Activated CD4-positive, alpha-beta T cell treated with anti-CD3 and anti-CD28 coated beads, Interleukin-2, Interleukin-4, amounts not matched to agents 100 ng/mL and 50 ng/mL, durations not matched to agents 16 hours and 8 hours (primary cell): ENCODE measurements at places on chromosomes 16 and 17.
A peak's percentile ranks its signal among the peaks of the same experiment; 100 is the strongest.

DNA sequence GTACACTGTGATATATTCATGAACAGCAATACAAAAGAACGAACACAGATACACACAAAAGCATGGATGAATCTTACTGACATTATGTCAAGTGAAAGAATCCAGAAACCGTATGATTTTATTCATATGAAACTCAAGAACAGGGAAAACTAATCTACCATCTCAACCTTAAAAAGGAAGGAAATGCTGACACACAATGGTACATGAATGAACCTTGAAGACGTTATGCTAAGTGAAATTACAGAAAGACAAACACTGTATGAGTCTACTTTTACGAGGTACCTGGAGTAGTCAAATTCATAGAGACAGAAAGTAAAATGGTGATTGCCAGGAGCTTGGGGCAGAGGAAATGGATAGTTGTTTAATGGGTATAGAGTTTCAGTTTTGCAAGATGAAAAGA is 8.7 kb upstream of the PRKCB start:
- peak; percentile 84 for DNase-seq

GRCh38 chr16:73064994-73065545 is 17.1 kb upstream of the ZFHX3 start:
- DNase-seq, result no peak

DNA sequence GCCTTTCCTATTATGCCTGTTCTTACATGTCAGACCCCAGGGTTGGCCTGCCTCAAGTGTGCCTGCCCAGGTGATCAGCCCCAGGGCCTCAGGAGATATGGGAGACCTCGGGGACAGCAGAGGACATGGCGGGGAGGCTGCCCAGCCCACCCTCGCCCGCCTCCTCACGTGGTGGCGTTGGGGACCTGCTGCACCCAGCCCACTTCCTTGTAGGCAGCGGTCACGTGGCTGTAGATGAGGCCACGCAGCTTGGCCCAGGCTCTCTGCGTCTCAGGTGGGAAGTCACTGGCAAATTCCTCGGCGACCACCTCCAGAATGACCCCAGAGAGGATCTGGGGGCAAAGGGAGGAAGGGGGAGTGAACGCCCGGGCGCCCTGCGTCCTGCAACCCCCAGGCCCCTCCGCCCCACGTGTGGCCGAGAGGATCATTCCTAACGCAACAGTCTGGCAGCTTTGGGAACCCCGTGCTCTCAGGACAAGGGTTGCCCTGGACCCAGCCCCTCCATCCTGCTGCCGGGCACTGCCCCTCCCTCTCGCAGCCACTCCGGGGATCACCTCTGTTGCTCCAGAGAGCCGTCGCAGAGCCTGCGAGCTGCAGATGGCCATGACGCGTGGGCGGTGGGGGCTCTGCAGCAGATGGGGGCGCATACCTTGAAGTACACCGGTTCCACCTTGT is 6.6 kb downstream of the CYGB start:
- no peak for DNase-seq

- DNase-seq, result peak; percentile 32
These were observed 19.7 kb upstream of the LRRC37A3 start for GRCh38 chr17:64938925-64939474.

DNA sequence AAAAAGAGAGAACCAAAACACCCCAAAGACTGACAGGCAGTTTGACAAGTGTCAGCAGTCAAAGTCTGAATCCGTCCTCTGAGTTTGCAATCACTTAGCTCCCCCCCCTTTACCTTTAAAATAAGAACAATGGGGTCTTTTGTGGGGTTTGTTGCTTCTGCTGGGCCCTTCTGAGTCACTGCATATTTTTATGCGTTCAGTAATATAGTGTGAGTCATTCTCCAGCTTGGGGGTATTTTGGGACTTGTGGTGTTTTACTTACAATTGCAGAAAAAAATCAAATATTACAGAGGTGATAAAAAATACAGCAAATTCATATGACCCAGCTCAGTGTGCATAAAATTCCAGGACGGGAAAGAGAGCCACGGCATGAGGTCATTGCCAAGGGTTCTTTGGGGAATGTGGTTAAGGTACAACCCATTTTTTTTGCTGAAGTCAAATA is 120.1 kb downstream of the CYLD start:
- DNase-seq, result no peak

DNA sequence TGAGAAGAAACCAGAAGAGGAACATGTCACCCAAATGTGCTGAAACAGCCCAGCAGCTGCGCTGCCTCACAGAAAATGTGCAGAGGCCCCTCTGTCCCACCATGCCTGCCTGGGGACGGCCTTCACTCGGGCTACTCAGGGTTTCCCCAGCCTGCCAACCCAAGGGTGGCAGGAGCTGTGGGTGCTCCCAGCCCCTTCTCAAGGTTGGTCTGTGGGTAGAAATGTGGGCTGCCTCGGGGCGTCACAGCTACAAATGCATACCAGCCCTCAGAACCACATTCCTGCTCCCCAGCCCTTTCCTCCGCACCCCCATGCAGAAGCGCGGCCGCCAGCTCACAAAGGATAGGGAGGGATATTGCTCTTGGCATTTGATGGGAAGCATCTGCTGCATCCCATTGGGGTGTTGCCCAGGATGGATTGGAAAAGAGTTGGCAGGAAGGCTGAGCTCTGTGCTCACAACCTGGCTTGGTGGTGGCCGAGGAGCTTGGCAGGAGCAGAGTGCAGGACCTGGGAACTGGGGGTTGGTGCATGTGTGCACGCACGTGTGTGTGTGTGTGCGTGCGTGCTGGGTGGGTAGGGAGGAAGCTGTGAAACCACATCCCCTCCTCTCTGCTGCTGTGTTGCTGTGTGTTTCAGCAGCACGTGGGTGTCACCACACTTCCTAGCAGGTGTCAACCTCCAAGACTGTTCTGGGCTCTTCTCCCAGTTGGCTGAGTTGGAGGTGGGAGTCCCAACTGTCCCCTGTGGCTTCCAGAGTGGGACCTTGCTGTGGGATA is 304.4 kb downstream of the SEC14L1 start:
- DNase-seq, result peak; percentile 92

DNA sequence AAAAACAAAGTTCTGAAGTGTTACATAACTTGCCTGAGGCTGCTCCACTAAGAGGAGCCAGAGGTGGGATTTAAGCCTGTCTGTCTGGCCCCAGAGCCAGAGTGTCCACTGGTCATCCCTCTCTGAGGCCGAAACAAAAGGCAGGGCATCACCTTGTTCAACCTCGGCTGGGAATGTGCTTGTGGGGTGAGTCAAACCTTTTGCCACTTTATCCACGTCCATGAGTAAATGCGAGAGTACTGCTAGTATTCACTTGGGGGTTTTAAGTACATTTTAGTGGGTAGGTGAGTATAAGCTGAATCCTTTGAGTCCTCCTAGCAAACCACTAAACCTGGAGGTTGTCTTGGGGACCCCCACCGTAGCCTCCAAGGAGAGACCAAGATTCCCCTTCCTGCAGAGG is 103.5 kb downstream of the STX8 start:
- peak; percentile 24 for DNase-seq

GRCh38 chr17:68200689-68201417 is 47.0 kb upstream of the AMZ2 start:
- peak; percentile 85 for DNase-seq

- DNase-seq, result peak; percentile 25
These were observed 79.8 kb downstream of the JPH3 start for GRCh38 chr16:87681981-87682570.

- DNase-seq, result no peak
These were observed 19.8 kb upstream of the MAP3K14 start for GRCh38 chr17:45336390-45337182.

DNA sequence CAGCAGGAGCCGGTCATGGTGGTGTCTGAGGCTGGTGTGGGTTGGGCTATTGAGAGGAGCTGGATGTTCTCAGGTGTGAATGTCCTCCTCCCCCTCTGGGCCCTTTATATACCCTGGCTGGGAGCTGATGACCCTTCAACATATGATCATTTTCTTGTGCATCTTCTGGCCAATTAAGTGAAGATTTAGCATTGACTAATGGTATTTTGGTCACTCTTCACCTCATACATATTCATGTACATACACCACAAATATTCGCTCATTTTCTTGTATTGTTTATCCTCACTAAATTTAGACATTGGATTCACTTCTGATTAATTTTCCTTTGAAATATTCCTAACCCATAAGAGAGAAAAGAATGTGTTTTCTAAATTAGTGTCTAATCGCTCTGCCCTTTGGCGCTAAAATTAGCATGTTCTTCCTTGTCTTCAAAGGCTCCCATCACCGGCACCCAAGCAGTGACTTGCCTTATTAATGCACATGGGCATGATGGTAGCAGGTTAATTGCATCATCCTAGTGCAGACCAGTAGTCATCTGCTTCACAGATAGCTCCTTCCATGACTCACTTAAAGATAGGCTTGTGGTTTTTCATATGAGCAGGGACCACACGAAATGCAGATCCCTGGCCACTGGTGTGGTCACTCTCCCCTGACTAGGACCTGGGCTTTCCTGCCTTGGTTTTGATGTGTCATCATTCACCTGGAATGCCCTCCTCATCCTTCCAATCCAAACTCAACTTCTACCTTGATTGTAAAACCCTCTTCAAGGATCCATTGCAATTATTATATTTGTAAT is at the start of gene KRTAP2-4:
Gene KRTAP2-4 (minus strand): TSS at position 51 of the 796 bp plus-strand sequence. CDS start 34 bp downstream, at position 17.
- DNase-seq, result no peak

GRCh38 chr16:81081014-81081413 is 4.0 kb upstream of the C16orf46 start:
- no peak for DNase-seq

- peak; percentile 72 for DNase-seq
These were observed 126.6 kb downstream of the ANKRD11 start for GRCh38 chr16:89363621-89364393.

DNA sequence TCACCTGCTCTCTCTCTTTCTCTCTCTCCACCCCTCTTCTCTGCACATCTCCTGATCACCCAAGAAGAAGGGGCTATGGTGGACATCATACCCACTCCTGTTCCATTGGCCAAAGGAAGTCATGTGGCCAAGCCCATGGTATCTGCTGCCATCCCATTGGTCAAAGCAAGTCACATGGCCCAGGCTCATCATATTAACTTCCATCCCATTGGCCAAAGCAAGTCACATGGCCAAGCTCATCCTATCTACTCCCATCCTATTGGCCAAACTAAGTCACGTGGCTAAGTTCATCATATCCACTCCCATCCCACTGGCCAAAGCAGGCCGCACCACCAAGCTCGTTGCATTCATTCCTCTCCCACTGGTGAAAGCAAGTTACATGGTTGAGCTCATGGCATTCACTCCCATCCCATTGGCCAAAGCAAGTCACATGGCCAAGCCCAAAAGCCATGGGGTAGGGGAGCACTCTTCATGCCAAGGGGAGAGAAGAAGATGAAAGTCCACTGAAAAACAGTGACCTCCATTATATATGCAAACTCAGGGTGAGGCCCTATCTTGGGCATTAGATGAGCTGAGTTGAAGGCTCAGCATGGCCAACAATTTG is 29.2 kb downstream of the SNX20 start:
- no peak for DNase-seq

DNA sequence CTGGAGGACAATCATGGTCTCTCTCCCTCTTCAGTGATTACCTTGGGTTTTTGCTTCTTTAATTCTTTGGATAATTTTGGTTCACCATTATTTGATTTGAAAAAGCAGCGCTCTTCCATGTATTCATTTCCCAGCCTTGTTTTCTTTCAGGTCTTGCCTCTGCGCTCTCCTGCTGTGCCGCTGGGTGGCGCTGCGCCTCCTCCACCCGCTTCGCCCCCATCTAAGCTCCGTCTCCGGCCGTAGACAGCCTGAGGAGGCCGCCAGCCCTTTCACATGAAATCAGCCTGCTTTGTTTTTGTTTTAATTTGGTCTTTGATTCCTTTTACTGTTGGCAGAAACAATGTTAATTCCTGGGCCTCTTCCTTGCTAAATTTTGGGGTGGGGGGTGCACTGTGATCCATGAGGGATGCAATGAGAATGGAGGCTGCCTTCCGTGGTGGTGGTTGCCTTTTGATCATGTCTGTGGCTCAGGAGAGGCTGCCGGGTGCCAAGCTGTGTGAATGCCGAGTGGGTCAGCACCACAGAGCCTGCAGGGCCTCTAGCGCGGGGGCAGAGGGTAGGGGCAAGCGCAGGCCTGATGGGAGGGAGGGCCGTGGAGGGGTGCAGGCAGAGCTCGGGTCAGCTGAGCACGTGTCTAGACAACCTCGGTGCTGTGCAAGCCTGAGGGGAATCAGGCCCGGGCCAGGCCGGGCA is 64.1 kb downstream of the PLD6 start:
- peak; percentile 49 for DNase-seq

- no peak for DNase-seq
These were observed 21.1 kb downstream of the RARA start for GRCh38 chr17:40329839-40330794.

GRCh38 chr16:86562356-86562755 is 4.3 kb upstream of the FOXC2 start:
- DNase-seq, result no peak

GRCh38 chr16:73883841-73884240 is 412.8 kb upstream of the PSMD7 start:
- no peak for DNase-seq

DNA sequence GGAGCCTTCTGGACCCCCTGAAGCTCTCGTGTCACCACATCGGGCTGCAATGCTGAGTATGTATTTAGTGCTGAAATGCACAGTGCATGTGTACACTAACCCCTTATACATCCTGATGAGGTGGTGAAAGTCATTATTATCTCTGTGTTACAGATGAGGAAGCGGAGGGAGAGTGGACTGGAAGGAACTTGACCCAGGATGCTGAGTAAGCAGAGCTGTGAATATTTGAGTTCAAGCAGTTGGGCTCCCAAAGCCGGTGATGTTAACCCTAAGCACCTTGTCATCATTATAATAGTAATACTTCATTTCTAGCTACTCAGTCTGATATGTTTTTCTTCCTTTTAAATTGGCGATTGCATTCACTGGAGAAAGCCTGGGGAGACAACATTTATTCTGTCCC is 25.9 kb upstream of the NKD1 start:
- no peak for DNase-seq

DNA sequence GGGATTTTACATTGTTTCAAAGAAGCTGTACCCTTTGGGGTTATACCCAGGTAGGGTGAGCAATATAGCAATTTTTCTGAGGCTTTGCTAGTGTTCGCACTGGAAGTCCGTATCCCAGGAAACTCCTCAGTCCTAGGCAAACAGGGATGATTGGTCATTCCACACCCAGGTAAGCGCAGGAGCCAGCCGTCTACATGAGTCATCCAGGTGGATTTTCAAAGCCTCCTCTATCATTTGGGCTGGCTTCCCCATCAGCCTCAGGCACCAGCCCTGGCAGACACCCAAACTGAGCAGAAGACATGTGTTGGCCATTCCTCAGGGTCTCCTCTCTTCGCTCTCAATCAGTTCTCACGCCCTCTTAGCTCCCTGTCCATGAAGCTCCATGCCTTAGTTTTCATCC is 135.6 kb downstream of the AIPL1 start:
- DNase-seq, result no peak

DNA sequence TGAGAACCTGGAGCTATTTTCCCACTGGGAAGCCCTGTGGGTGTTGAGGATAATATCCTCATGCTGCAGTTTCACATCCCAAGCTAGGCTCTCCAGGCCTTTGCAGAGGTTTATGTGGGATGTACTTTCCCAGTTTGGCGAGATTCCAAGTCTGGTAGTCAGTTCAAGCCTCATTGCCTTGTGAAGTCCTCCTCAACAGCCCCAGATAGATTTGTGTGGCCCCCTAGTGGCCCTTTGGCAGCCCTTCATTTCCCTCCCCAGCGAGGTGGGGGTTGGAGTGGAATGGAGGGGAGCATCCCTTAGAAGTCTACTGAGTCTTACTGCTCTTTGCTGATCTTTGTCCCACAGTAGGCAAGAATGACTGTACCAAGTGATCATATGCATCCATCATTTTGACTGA is 137.9 kb downstream of the CDH11 start:
- peak; percentile 1 for DNase-seq
